Caudate nucleus (tissue), 63 donors: ENCODE measurements at places on chromosomes 1 and 21.

DNA sequence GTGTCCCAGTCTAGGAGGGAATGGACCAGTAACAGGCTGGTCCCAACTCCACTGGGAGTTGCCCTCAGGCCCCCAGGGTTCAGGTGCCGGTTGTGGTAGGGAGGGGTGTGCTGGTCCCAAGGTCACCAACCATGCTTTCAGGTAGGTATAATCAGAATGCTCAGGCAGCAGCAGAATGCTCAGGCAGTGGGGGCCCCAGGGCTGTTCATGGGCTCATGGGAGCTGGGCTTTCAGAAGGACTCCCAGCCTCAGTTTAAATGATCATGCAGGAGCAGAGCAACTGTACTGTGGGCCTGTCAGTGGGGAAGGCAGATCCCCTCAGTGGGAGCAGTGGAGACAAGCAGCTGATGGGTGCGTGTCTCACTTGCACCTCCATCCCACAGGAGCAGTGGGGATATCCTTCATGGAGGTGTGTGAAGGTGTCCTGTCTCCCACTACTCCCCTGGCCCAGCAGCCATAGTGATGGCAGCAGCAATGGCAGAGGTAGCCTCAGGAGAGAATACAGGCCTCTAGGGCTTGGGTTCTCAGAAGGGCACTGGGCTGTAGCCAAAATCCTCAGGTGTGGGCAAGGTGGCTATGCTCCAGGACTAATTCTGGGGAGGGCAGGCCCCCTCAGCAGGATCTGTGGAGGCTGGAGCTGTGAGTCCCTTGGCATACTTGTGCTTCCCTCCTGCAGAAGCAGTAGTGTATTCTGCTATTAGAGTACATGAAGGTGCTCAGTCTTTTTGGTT, 917.3 kb upstream of the B3GALT2 start:
- no peak for DNase-seq

DNA sequence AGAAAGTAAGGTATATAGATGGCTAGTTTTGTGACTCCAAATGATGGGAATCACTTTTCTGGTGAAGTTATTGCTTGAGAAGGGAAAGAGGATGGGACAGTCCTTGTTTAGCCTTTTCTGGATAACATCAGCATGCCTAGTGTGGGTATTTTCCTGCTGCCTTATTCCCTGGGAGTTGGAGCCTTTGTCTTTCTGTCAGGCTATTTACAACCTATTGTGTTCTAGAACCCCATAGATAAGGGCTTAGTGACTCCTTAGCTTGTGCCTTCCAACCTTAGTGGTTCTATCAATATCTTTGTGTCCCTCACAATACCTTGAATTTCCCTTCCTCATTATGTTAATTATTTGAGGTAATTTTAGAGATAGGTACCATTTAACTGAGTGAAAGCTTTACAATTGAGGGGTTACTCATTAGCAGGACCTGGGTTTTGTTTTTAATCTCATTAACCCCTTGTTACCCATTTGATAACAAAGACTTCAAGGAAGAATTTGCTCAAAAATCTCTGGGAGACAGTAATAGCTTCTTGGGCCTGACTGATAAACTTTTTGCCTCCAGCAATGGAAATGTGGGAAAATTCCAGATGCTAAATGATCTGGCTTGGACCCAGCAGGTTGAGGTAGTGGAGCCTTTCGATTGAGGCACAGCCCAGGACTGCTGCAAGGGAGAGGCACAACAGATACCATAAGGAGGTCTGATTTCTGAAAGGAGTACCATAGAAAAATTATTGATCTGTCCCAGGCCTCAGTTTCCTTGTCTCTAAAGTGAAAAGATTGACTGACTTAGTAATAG, 49.0 kb downstream of the CACHD1 start:
- no peak for DNase-seq

DNA sequence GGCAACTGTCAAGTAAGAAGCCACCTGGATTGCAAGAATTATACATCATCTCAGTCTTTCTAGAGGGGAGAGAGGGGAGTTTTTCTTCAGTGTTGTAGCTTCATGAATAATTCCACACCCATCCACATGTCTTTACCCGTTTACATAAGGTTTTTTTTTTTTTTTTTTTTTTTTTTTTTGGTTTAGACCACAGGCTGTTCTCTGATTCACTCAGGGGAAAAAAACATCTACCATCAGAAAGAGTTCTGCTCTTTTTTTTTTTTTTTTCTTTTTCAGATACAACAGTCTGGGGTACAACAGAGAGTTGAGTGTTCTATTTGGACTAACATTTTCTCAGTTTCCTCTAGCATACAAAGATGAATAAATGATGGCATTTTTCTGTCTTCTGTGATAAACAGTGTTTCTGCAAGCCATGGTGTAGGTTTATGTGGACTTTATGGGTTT, 4.9 kb upstream of the KIF14 start:
- no peak for DNase-seq

GRCh38 chr1:186183970-186184628, 191.0 kb downstream of the TPR start:
- no peak for DNase-seq

DNA sequence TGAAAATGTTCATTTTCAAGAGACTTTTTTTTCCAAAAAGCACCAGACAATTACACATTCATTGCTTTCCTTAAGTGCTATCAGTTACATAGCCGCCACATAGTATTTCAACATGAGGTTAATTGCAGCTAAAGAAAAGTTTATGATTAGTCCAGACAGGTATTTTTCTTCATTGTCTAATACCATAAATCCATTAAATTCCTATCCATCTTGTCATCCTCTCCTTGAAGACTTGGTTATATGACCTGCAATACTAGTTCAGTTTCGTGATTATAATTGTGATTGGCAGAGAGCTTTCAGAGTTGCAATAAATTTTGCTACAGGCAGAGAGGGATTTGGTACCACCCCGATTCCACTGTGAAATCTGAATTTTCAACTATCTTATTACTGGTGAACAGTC, 437.7 kb downstream of the GPATCH2 start:
- DNase-seq: no peak

GRCh38 chr1:121443001-121443540, 258.3 kb downstream of the SRGAP2C start:
- no peak for DNase-seq

- no peak for DNase-seq
Observed at GRCh38 chr1:9200441-9200840, 34.1 kb upstream of the H6PD start.

- no peak for DNase-seq
Observed at GRCh38 chr1:222702210-222702609, 10.1 kb downstream of the AIDA start.

DNA sequence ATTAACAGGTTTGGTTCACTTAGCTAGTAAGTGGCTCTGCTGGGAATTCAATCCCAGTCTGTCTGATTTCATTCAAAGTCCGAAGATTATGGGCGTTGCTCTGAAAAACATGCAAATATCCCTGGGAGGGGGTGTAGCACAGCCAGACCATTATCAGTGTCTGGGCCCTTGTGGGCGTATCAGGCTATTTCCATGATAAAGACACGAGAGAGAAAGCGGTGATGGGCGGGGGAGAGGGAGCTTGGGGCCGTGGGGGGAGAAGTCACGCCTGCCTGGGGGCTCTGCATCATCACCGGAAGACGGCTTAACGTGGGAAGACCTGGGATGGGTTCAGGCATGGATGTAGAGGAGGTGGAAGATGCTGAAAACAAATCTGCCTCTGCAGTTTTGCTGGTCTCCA, 25.8 kb downstream of the IL6R start:
- DNase-seq: no peak

- DNase-seq: no peak
Observed at GRCh38 chr1:202283379-202283844, 58.3 kb downstream of the UBE2T start.

GRCh38 chr1:151197863-151198253, 494 bp upstream of the PIP5K1A start:
- DNase-seq: no peak

GRCh38 chr1:184811439-184812111, 56.9 kb upstream of the EDEM3 start:
- DNase-seq: no peak

- no peak for DNase-seq
Observed at GRCh38 chr1:208129060-208129459, 115.1 kb downstream of the PLXNA2 start.

DNA sequence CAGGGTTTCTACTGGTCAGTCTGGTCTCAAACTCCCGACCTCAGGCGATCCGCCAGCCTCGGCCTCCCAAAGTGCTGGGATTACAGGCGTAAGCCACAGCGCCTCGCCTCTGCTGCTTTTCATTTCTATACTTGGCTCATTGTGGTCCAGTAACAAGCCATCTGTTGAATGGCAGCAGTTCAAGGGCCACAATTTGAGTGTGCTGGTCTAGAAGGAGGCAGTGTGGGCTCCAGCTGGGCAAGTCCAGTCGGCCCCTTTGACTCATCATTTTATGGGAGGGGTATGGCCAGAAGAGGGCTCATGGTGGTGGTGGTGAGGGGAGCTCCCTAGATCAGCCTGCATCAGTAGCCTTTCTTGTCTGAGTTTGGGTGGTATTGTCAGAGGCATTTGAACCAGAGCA, 33.2 kb downstream of the ATP8B2 start:
- no peak for DNase-seq

DNA sequence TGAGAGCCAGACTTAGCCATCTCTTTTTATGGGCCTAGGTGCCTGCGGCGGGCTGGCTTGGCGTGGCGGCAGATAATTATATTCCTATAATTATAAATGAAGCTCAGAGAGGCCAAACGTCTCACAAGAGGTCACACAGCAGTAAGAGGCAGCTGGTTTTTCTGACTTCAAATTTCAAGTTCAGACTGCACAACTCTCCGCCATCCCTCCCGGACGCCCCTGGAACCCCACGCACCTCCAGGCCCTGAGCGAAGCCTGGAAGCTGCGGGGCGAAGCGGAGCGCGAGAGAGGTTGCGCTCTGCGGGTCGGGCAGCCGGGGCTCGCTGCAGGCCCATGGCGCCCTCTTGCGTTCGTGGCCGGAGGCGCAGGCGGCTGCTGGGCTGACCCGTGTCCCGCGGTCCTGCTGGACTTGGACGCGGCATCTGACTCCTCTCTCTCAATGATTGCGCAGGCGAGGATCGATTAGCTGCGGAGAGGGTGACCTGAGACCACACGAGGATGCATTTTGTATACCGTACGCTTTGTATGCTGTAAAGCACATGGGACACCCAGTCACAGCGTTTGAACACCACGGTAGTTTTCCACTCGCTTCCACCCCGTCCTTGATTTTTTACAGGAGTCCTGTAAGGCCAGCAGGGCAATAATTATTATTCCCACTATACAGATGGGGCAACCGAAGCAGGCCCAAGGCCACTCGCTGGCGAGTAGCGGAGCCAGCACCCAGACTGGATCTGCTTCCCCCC, 272.7 kb downstream of the FOXD2 start:
- DNase-seq: peak; percentile 46

DNA sequence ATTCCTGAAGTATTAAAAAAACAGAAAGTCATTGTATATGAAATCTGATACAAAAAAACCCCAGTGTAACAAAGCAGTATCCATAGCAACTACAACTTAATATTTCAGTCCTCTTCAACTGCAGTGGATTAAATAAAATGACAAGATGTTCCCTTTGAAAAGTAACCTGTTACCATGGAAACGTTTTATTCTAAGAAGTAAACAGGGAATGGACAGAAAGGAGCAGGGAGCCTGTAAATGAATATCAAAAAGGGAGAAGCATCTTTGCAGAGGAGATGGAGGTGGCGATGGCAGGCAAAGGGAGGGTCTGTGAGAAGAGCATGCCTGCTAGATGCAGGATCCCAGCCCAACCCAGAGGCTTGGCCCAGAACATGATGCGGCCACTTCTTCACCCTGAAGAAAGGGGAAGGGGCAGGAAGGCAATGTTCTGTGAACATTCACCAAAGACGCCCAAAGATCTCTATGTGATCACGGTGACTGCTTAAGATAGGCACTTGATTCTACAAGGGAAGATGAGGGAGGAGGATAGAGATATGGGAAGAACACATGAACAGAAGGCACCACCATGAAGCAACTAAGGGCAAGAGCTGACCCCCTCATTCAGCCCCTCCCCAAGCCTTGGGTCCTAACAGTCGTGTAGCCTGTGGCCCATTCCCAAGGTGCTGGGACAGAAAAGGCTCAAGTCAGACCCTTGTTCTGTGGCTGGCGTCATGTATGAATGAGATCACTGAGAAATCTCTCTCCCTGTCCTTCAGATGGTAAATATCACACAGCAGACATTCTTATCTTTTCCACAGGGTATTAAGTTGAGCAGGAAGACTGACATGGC, 200.0 kb downstream of the SLC45A1 start:
- no peak for DNase-seq

GRCh38 chr1:2966449-2967328, 54.6 kb upstream of the ACTRT2 start:
- DNase-seq: peak; percentile 35

DNA sequence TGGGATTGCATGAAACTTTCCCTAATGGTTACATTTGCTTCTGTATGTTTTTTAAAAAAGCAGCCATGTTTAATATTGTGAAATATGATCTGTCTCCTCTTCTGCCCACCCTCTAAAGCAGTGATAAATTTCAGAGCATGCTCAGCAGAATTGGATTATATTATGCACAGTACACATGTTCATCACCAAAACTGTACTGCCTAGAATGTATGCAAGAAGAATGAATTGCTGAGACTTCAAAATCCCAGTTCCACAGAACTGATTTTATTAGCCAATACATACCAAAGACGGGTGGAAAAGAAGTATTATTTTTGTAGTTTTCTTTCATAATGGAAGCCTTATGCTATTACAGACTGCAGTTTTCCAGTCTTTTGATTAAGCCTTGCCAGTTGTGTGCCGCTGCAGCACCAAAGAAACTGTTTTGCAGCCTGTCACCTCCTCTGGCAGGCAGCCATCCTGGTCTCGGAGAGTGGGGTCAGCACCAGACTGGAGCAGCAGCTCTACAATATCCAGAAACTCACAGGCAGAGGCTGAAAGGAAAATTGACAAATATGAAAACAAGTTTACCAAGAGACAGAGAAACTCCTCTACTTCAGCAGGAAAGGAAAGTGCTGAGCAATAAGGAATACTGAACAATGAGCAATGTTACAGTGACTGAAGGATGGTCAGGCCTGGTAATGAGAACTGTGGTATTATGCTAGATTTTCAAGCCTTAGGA, 58.1 kb downstream of the LHX4 start:
- no peak for DNase-seq

GRCh38 chr1:243930822-243931671, 81.0 kb upstream of the AKT3 start:
- no peak for DNase-seq

DNA sequence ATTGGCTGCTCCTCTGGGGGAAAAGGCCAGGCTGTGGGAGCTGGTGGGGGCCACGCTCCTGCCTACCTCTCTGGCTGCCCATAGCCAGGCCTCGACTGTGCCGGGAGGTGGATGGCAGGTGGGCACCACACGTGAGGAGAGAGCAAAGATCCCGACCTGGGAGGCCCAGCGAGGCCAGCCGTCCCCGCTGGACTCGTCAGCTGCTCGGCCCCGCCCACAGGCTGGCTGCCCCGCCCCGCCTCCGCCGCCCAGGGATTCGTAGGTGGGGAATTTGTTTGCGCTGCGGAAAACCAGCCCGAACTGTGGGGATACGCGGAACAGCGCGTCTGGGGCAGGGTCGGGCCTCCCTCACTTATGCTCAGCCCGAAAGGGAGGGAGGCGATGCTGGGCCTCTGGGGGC, 31.7 kb downstream of the TP73 start:
- DNase-seq: no peak
